ENCODE measurements at places on chromosomes 11 and 22.

DNA sequence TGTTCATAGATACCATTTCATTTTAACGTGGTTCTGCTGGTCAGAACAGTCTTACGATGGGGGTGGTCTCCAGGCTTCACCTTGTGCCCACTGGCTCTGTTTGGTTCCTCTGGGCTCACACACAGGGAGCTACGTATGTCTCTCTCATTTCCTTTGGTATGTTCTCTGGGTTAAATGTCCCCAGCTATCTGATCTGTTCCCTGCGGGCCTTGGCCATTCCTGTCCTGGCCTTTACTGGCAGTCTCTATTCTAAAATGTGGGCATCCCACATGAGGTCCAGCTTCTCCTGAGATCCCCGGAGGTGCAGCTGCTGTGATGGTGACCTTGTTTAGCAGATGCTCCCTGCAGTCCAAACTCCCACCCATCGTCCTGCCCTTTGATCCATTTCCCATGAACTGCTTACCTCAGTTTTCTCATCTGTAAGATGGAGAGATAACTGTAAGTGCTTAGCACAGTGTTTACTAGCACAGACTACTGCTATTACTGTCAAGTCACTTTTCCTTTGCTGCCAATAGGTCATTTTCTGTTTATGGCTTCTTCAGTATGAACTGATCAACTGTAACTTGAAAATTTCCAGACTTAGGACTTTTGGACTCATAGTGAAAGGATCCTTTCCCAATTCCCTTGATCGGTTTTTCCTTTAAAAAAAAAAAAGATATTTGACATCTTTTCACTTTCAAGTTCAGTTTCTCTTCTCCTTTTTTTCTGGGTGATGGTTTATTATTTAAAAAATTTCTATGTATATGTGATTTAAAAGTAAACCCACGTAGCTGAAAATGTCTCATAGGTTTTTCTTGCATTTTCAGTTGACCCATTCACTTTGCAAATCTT is 92.9 kb downstream of the PTPRJ start:
- no peak for DNase-seq

- no peak for DNase-seq
Observed at GRCh38 chr22:30312053-30312452, 14.7 kb downstream of the TBC1D10A start.

GRCh38 chr11:14942745-14943144 is 29.4 kb downstream of the CALCA start:
- no peak for DNase-seq

- no peak for DNase-seq
Observed at GRCh38 chr11:66271816-66272215, 3.4 kb downstream of the RAB1B start.

DNA sequence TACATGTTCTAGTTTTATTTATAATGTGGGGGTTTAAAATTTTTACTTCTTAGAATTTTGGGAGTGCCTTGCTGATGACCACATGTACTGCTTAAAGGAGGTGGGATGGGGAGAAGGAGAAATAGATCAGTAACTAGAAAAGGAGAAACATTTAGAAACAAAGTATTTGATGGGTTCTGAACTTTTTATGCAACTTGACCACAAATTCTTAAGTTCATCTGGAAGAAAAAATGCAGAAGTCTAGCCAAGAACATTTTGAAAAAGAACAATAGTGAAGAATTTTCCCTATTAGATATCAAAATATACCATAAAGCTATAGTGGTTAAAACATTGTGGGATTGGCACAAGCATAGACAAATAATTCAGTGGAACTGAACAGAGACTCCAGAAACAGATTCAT is 73.3 kb upstream of the AMPD3 start:
- DNase-seq, result no peak

- DNase-seq, result no peak
Observed at GRCh38 chr11:119764108-119764868, 35.3 kb upstream of the NECTIN1 start.

GRCh38 chr22:48425091-48425506 is 1402.6 kb downstream of the BRD1 start:
- DNase-seq, result no peak

DNA sequence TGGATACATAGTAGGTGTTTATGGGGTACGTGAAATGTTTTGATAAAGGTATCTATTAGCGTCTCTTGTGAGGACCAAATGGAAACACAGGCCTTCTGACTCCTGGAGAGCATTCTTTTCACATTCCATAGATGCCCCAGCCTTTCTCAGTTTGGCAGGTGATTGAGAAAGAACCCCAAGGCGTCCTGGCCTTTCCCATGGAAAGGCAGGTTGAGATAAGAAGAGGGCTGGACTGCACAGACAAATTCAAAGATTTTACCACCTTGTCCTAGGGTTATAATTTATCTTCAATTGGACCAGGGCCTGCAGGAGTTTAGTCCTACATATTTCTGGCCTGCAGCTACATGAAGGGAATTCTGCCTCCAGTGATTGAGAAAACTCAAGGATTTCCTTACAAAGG is 661 bp upstream of the OLFML1 start:
- no peak for DNase-seq

DNA sequence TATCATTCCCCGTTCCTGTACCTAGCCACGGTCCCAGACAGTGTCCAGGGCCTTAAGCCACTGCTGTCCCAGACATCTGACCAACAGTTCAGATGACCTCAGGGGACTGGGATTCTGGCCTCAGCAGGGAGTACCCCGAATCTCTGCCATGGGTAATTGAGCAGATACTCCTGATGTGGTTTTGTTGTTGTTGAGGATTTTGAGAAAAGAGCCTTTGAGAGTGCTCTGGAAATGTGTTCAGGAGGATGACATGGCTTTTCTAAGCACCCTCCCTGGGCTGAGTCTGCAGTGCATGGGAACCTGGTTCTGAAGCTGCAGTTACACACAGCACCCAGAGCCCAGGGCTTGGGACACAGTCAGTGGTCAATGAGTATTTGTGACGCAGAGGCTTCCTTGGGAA is 30.4 kb downstream of the ADAMTS15 start:
- DNase-seq, result no peak

GRCh38 chr22:32024796-32025195 is 18.3 kb upstream of the SLC5A1 start:
- no peak for DNase-seq

DNA sequence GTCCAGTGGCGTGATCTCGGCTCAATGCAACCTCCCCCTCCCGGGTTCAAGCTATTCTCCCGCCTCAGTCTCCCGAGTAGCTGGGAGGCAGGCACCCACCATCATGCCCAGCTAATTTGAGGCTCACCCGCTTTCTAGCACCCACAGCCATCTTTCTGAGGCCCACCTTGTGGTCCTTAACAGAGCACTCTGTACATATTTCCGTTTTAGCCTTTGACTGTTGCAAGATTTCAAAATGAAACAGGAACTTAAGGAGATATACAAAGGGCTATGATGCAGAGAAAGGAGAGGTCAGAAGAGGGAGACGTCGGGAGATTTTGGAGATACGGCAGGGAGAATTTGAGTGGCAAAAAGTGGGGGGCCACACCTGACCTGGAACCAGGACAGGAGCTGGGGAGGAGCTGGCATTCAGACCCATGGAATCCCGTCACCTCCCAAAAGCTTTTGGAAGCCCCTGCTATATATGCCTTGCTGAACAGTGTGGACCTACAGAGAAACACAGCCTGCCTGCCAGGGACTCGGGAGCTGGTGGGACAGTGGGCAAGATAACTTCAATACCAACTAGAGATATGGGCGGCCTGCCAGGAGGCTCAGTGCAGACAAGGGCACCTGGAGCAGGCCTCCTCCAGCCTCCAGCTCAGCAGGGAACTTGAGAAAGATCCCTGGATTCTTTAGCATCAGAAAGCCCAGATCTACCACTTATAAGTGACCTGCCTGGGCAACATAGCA is 8.0 kb upstream of the CLCF1 start:
- DNase-seq, result no peak

DNA sequence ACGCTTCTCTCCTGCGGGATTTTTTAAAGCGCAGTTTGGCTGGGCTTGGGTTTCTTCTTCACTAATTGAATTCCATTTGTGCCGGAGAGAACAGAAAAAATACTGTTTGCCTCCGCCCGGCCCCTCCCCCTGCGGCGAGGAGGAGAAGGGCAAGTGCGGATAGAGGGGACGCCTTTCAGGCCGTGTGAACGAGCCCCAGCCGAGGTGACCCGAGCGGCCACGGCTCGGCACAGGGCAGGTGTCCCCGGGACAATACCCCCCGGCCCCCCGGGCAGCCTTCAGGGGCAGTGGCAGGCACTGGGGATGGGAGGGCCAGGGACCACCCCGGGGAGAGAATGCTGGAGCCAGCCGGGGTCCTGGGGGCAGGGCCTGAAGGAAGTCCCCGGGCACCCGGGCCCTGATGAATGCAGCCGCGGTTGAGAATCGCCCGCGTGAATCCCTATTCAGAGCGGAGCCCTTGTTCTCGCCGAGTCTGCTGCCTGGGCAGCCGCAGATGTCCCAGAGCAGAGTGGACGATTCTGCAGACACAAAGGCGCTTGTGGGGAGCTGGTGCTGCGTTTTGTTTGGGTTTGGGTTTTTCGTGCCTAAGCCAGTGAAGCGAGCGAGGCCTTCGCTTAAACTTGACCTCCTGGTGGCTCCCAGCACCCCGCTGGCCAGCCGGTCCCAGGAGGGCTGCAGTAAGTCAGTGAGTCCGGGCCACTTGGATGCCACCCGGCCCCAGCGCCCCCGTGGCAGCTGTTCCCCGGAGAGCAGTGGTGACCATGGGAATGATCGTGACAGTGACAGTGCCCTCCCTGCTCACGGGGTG is 96.0 kb downstream of the WNT7B start:
- no peak for DNase-seq

GRCh38 chr22:37784829-37785495 is 22.8 kb upstream of the GCAT start:
- DNase-seq, result no peak

DNA sequence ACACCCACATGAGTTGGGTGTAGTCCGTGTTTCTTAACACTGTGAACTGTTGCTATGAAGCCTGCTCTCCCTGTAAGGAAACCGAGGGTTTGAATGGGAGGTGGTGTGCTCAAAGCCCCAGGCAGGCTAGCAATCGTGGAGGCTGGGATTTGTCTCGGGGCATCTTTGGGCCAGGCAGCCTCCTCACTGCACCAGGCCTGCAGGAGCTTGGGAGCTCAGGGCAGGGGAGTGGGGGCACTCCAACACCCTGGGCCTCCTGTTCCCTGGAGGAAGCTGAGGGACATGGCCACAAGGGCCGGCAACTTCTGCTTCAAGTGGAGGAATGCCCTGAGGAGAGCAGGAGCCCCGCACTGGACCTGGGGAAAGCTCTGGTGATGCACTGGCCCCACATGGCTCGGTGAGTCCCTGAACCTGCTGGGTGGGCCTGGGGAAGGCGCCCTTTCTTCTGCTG is 164.7 kb upstream of the B3GAT1 start:
- DNase-seq, result no peak
